Stromal cell of bone marrow (primary cell): ENCODE measurements at places on chromosomes 3 and 15.
A peak's percentile ranks its signal among the peaks of the same experiment; 100 is the strongest.

DNA sequence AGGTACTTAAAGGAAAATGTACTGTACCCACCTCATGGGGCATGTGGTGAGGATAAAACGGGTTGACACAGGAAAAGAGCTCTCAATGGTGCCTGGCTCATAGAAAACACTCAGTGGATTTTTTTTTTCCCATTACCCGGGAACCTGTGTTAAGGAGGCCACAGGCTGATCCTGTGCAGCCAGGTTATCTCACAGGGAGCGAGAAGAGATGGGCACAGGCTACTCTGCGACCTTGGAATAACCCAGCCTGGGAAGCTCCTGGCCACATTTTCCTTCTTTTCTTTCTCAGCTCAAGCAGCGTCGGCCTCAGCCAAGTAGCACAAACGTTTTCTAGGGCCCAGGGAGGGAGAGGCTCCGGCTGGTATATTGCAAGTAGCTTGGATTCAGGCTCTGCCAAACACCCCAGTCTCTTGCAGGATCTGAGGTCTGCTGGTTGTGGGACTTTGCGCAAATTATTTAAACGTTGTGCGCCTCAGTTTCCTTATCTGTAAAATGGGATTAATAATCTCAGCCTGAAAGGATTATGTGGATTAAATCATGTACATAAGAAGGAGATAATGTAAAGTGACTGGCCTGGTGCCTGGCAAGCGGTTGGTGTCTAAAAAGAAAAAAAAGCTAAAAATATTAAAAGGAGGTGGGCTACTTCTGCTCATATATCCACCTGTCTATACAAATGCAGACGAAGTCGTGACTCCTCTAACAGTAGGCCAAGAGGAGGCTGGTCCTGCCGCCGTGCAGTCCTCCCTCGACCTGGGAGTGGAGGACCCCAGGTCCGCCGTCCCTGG lies 2.2 kb downstream of the FURIN start:
- DNase-seq = no peak

DNA sequence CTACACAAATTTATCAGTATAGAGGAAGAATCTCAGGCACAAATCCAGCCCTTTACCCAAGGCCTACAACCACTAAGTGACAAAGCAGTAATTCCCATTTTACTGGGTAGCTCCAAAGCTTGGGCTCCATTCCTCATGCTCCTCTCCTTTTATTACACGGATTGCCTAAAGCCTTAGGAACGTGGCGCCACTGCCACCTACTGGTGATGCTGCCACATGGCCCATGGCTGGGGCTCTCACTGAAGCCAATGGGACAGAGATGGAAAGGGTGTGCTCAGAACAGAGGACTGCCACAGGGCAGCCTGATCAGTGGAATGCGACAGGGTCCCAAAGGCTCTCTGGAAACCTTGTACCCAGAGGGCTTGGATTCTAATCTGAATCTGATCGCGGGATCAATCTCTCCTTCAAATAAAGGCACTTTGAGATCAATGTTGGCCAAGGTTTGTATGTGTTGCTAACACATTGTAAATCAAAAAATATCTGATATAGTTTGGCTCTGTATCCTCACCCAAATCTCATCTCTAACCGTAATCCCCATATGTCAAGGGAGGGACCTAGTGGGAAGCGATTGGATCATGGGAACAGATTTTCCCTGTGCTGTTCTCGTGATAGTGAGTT lies 33.5 kb upstream of the LYZL4 start:
- DNase-seq = peak; percentile 48

GRCh38 chr15:81301385-81301784 lies 22.6 kb downstream of the STARD5 start:
- DNase-seq = no peak

DNA sequence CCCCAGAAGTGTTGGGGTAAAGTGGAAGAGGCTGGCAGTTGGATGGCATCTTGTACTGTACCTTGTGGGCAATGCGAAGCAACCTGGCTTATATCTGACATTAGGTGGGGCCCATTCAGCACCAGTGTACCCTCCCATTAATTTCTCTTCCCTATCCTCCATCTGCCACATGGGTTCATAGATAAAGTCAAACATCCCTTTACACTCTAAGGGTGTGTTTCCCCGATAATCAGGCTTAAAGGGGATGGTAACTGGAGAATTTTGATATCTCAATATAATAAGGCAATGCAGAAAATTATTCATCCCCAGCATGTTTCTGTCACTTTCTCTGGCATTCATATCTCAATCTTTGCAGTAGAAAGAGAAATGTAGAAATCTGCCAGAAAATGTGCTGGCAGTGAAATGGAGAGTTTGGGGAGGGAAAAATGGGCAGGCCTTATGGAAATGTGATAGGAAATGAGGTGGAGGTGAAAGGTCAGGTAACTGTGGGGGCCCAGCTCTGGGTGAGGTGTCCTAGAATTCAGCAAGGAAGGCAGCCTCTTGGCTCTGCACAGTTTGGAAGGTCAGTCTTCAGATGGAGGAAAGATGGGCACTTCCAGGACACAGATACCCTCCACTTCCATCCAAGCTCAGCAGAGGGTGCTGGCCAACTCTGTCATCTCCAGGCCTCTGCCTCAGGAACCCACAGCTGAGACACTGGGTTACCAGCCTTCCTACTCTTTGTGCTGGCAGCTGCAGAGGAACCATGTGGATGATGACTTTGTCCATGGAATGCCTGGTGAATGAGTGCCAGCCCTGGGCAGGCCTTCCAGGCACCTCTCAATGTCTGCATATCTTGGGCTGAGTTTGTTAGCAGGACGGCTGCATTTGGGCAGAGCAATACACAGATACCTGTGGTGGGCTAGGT lies 325.9 kb upstream of the CTDSPL start:
- no peak for DNase-seq

- DNase-seq = peak; percentile 78
Observed at GRCh38 chr3:127803619-127804018, 18.7 kb downstream of the MGLL start.

DNA sequence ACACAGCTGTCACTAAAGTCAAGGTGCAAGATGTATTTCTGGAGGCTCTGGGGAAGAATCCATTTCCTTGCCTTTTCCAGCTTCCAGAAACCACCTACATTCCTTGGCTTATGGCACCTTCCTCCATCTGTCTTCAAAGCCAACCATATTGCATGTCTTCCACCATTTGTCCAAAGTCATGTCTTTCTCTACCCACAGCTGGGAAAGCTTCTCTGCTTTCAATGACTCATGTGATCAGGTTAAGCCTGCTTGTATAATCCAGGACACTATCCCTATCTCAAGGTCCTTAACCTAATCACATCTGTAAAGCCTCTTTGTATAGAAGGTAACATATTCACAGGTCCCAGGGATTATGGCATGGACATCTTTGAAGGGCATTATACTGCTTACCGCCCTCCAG lies 14.2 kb downstream of the ARHGAP31 start:
- no peak for DNase-seq
